Stimulated activated CD8-positive, alpha-beta memory T cell treated with anti-CD3 and anti-CD28 coated beads, Interleukin-4, amount 100 ng/mL, for 4 hours (primary cell): ENCODE measurements at places on chromosomes 12 and 14.

- DNase-seq = no peak
Measured at GRCh38 chr12:78328524-78328923, 497.8 kb downstream of the NAV3 start.

GRCh38 chr14:28671425-28671824 lies 95.2 kb upstream of the FOXG1 start:
- no peak for DNase-seq

GRCh38 chr12:120266180-120266870 lies 795 bp upstream of the PXN start:
- DNase-seq = no peak

- no peak for DNase-seq
Measured at GRCh38 chr14:105060751-105061427, 4.3 kb downstream of the GPR132 start.

DNA sequence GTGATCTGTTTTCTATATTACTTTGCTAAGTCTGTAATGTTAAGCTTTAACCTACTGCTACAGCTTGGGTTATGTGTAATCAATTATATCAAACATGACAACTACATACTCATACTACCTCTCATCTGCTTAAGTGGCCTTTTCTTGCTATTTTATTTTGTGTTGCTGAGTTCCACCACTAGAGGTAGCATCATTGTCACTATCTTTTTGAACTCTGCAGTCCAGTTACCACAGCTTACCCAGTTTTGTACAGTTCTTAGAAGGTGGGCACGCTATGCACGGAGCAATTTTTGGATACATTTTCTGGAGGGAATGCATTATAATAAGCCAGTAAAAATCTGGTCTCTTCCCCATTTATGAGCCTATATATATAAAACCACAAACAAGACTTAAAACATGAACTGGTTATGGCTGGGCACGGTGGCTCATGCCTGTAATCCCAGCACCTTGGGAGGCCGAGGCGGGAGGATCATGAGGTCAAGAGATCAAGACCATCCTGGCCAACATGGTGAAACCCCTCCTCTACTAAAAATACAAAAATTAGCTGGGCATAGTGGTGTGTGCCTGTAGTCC lies 48.5 kb downstream of the SAV1 start:
- DNase-seq = no peak

DNA sequence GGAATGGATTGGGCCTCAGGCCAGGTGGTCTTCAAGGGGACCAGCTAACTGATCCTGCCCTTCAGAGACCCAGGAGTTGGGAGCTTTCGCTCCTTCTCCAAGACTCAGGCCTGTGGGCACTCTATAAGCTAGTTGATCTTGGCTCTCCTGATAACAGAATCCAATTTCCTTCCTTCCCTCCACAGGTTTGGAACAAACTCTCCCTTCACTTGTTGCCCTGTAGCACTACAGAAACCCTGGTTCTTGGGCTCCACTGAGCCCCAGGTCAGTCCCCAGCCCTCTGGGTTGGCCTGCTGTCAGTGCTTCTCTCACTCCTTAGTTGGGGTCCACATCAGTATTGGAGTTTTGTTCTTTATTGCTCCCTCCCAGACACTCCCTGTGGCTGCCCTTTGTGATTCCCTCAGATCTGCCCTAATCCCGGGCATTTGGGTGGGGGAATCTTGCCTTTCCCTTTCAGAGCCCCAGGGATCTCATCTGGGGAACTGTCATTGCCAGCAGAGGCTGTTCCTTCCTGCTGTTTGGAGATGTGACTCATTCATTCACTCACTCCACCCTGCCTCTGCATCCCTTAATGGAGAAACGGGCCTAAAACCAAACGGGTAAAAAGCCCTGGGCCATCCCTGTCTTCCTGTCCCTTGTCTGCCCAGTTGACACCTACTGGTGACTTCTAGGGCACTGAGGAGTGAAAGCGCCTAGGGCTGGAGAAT lies 4.4 kb upstream of the GPD1 start:
- DNase-seq = no peak

DNA sequence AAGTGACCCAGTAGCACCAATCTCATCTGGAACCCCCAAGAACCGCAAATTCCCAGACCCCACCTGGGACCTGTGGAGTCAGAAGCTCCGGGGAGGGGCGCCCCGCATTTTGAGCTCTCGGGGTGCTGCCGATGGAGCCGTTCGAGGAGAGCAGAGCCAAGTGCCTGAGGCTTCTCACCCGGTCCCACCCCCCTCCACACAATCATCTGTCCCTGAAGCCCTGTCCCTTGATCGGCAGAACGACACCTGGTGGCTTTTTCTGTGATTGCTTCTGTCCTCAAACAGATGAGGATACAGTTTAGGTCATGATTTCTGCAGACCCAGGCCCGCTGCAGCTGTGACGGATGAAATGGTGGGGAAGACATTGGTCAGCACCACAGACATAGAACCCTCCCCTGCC lies 74.7 kb downstream of the NOC4L start:
- DNase-seq = no peak

- no peak for DNase-seq
Measured at GRCh38 chr12:51320695-51321320, 3.2 kb downstream of the BIN2 start.

GRCh38 chr12:80794551-80794950 lies 77.8 kb downstream of the MYF5 start:
- DNase-seq = no peak

GRCh38 chr14:29832042-29832441 lies 95.6 kb downstream of the PRKD1 start:
- DNase-seq = no peak

- no peak for DNase-seq
Measured at GRCh38 chr12:75984577-75985182, 46.9 kb downstream of the PHLDA1 start.

DNA sequence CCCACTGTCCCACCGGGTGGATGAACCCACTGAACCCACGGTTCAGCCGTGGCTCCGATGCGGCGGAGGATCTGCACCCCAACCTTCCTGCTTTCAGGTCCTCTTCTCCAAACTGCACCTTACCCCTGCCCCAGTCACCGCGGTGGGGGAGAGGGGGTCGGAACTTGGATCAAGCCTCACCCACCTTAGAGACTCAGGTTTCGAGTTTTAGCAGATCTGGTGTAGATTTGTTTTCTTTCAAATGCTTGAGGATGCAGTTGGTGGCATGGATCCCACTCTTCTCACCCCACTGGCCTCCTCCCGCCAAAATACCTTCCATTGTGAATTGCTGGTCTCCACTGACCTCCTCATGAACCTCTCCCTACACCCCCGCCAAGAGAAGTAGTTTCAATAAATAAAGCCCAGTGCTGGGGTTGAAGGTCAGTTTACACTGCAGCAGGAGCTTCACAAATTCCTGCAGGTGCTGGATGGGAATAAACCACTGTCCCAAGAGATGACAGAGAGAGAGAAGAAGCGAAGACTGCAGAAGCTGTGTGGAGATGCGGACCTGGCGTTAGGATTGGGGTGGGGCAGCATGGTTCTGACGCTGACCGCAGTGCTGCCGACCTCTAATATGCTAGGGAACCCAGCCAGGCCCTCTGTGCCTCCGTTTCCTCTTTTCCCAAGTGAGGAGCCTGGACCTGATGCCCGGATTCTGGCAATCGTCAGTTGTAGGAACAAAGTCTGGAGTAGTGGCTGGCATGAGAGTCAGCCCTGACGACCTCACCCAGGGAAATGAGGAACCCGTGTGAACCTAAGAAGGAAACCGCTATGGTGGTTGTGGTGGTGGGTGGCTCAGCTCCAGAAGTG lies 7.4 kb downstream of the TTC6 start:
- DNase-seq = no peak

GRCh38 chr12:65818454-65819382 lies 5.6 kb upstream of the HMGA2 start:
- no peak for DNase-seq

DNA sequence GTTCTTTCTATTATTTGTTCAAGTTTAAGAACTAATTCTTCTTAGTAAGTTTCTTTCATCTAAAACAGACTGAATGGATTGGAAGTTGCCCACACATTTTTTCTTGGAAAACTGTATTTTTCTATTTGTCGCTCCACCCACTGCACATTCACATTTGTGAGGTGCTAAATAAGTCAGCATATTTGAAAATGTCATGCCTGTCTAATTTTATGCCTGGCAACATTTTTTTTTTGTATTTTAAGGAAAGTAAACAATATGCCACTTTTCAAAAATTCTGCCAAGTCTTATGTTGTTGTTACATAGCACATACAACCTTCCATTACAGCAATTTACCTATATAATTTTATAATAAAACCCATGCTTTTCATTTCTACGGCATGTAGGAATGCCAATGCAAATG lies 112.7 kb upstream of the PTPRB start:
- no peak for DNase-seq

DNA sequence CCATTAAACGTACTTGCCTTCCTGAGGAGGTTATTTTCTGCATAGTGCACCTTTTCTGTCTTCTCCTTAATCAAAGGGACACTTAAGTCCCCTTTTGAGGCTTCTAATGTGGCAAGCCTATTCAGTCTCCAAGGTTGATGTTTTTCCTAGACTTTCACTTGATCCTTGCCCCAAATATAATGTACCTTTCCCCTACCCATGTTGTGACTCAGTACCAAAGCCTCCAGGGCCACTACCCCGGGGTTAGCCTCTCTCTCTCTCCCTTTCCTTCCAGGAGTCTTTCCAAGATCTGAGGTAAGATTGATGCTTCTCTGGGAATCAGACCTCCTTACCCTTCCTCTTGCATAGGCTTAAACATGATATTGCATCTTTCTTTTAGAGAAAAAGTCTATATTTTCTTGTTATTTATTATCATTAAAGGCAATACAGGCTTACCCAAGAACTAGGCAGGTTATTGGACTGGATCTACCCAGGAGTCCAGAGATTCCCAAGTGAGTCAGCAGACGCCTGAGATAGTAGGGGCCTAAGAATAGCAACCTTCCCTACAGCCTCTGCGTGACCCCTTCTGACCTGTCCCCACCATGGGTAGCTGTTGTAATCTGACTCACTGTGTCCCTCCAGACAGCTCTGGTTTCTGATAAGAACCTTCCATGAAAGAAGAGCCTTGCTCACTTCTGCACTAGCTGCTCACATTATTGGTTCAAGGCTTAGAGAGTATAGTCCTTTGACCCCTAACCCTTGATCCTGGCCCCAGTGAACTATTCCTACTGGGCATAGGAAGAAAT lies 172.9 kb downstream of the ZFP36L1 start:
- DNase-seq = no peak

GRCh38 chr12:79521576-79521975 lies 169.2 kb downstream of the PAWR start:
- no peak for DNase-seq

- DNase-seq = no peak
Measured at GRCh38 chr12:46484396-46485061, 112.0 kb upstream of the SLC38A2 start.

- no peak for DNase-seq
Measured at GRCh38 chr12:3083241-3083920, 6.2 kb downstream of the TSPAN9 start.

- no peak for DNase-seq
Measured at GRCh38 chr14:104752423-104752734, 568 bp upstream of the SIVA1 start.

- DNase-seq = no peak
Measured at GRCh38 chr12:71178162-71178561, 20.4 kb upstream of the TSPAN8 start.

GRCh38 chr12:13976880-13977279 lies 4.5 kb downstream of the GRIN2B start:
- DNase-seq = no peak

GRCh38 chr12:1310653-1311052 lies 283.7 kb downstream of the FBXL14 start:
- no peak for DNase-seq

GRCh38 chr14:100824091-100824551 lies 1.8 kb upstream of the MEG3 start:
- no peak for DNase-seq

DNA sequence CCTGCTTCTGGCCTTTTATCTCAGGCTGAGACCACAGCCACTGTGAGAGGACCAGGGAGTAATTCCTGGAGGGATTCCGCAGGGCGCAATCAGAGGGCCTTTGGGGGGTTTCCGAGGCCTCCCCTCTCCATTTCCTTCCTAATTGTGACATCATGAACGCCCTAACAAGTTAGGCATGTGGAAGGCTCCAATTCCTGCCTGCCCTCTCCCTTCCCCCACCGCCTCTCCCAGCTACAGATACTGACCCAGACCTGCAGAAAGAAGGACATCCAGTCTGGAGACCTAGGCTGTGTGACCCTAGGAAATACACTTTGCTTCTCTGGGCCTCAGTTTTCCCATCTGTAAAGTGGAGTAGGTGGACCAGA lies 637.9 kb downstream of the MED13L start:
- no peak for DNase-seq

DNA sequence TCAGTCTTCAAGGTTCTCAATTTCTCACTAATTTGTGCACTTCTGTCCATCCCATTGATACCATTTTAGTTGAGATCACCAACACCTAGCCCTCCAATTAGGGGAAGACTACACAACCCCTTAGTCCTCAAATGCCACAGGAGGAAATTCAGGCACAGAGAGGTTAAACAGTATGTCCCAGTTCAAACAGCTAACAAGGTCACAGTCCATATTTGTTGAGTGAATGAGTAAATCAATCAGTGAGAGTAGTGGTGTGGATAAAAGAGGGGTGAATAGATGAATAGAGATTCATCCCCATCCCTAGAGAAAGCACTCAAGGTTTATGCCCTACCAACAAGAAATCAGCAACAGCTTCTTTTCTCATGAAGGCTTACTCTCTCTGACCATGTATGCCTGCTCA lies 94.2 kb upstream of the RIC8B start:
- DNase-seq = no peak

- DNase-seq = no peak
Measured at GRCh38 chr12:70267550-70267949, 24.3 kb downstream of the CNOT2 start.

DNA sequence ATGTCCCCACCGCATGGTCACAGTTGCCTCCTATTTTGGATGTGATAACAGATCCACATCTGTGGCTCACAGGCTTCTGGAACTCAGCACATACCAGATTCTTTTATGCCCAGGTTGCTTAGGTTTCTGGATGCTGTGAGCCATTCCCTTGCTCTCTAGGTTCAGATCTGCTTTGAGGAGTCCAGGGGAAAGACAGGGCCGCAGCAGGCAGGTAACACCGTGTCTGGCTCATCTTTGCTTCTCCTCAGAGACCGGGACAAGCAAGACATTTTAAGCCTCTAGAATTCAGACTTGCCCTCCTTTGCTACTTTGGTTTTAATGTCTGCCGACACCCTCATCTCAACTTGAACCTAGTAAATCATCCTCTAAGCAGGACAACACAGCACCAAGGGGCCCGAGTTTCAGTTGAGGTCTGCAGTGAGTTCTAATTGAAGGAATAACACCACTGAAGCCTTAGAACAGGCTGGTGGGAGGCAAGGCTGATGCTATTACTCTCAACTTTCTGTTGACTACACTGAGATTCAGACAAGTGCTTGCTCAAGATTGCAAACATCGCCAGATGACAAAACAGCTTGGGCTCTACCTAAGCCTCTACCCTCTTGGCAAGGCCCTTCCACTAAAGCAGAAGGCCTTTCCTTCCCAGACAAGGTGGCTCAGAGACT lies 55.3 kb downstream of the MDM2 start:
- no peak for DNase-seq

GRCh38 chr12:45502481-45503128 lies 226.9 kb upstream of the ARID2 start:
- DNase-seq = no peak

GRCh38 chr14:100802766-100803165 lies 23.2 kb upstream of the MEG3 start:
- no peak for DNase-seq

GRCh38 chr14:28294834-28295440 lies 471.6 kb upstream of the FOXG1 start:
- DNase-seq = no peak
